ENCODE measurements at places on chromosomes 5 and 9. TPM values are rescaled to one million over a fixed set of nuclear protein-coding genes. Genes with fewer than 3 reads are reported as not detected.

The HDAC3 gene
- 62.0 TPM for total RNA-seq

The ANXA2R gene
- total RNA-seq: 3.0 TPM

The TEX48 gene
- not detected for total RNA-seq

The DTWD2 gene
- 9.9 TPM for total RNA-seq

The BARHL1 gene
- total RNA-seq: not detected

The JAKMIP2 gene
- not detected for total RNA-seq

The DIRAS2 gene
- 3.6 TPM for total RNA-seq

The ROPN1L gene
- 3.1 TPM for total RNA-seq

The SPINK1 gene
- total RNA-seq: 0.40 TPM

The PFN3 gene
- not detected for total RNA-seq

The CTSL gene
- total RNA-seq: 79.2 TPM

The CDX1 gene
- total RNA-seq: not detected

The RMRP gene
- total RNA-seq: 14,792 TPM

The DAB2 gene
- total RNA-seq: 117 TPM

The DYNC2I2 gene
- 59.7 TPM for total RNA-seq

The ABHD17B gene
- 38.6 TPM for total RNA-seq

The LECT2 gene
- not detected for total RNA-seq

The ARID3C gene
- total RNA-seq: not detected

The SCAI gene
- 9.1 TPM for total RNA-seq

The HRH2 gene
- total RNA-seq: 0.10 TPM

The TNFSF8 gene
- not detected for total RNA-seq

The CDH9 gene
- total RNA-seq: not detected

The CTNND2 gene
- not detected for total RNA-seq

The SPATA31C1 gene
- total RNA-seq: not detected

The RRAGA gene
- total RNA-seq: 22.2 TPM

The SSBP2 gene
- 2.8 TPM for total RNA-seq

The KCNMB1 gene
- not detected for total RNA-seq

The WNT8A gene
- total RNA-seq: not detected

The PRSS3 gene
- total RNA-seq: 1.6 TPM

The MED7 gene
- 20.8 TPM for total RNA-seq

The ACSL6 gene
- not detected for total RNA-seq

The TMEM252 gene
- 0.20 TPM for total RNA-seq

The BSPRY gene
- 22.4 TPM for total RNA-seq

The ACTBL2 gene
- total RNA-seq: 5.6 TPM

The MED10 gene
- total RNA-seq: 12.9 TPM

The ANKRD31 gene
- 0.25 TPM for total RNA-seq

The ZMYND19 gene
- 11.0 TPM for total RNA-seq

The EGFLAM gene
- under 0.01 TPM for total RNA-seq

The ZDHHC11 gene
- total RNA-seq: under 0.01 TPM

The FAT2 gene
- 0.17 TPM for total RNA-seq

The PLPP1 gene
- total RNA-seq: 70.6 TPM

All from renal cortical epithelial cell (primary cell).